ENCODE measurements at places on chromosomes 13 and 19. TPM values are rescaled to one million over a fixed set of nuclear protein-coding genes. Genes with fewer than 3 reads are reported as not detected.

GRCh38 chr13:56351041-56351440, 789.7 kb upstream of the PRR20A start:
- H3K4me3 ChIP-seq: no peak overlapping the region
- H3K4me1 ChIP-seq: no peaks in the 10 kb centered on the region
- H3K36me3 ChIP-seq: no peaks in the 10 kb centered on the region
- no peak overlapping the region for H3K27ac ChIP-seq
- no peaks in the 10 kb centered on the region for H3K27me3 ChIP-seq

DNA sequence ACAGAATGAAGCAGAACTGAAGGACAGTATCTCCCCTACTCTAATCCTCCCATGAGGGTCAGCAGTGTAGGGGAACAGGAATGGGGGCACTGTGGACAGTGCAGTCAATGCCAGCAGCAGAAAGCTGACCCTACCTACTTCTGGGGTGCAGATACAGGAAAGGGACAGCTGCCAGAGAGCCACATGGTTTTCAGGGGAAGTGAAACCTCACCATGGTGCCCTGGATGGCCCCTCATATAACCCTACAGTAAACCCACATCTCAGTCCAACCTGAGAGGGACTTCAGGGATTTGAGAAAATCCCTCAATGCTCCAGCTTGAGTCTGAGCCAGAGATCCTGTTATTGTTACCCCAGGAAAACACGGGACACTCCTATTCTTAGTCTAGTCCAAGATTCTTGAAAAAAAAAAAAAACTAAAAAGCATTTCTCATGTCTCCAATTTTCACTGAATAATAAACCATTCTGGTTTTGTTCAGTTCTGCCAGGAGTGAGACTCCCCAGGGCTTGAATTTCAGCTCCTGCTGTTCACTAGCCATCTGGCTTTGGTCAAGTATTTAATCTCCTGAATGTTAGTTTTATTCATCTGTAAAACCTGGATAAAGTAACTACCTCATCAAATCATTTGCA, 511.6 kb upstream of the ARGLU1 start:
- H3K27ac ChIP-seq: no peak overlapping the region
- peaks cover 14% of the 10 kb centered on the region for H3K4me1 ChIP-seq
- DNase-seq: no peak

DNA sequence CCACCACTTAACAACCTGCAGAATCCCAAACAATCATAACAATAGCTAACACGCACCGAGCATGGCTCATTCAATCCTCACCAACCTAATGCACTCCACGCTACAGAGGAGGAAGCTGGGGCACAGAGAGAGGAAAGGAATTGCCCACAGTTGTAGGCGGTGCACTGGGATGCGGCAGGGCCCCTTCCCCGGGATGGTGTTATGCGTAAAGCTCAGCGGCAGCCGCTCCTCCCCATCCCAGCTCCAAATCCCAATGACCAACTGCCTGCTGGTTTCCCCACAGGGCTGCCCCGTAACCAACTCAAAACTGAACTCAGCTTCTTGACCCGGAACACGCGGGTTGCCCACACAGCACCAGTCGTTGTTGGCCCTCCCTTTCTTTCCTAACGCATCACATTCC, 42.2 kb downstream of the SERP2 start:
- no peak overlapping the region for H3K4me3 ChIP-seq
- H3K27me3 ChIP-seq: no peaks in the 10 kb centered on the region

DNA sequence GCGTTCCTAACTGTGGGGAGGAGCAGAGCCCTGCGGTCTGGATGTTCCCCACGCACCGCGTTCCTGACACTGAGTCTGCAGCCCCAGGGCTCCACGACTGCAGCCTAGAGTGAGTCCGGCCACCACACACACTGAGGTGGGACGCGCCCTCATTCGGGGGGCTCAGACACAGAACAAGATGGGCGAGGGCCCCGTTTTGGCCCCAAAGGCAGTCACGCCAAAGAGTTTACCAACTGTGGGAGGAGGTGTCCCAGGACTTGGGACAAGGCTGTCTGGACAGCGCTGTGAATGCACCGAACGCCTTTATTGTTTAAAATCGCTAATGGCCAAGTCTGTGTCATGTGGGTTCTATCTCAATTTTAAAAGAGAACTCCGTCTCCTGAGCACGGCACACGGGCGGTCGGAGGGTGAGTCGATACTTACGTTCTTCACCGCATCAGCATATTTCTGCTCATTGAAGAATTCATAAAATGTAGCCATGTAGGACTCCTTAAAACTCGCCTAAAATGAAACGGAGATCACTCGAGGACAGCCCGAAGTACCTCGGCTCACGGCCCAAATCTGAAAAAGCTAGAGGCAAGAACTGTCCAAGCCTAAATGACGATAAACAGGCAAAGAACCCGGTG, 35.2 kb upstream of the C13orf46 start:
- no peaks in the 10 kb centered on the region for H3K4me1 ChIP-seq
- no peak overlapping the region for H3K27ac ChIP-seq

DNA sequence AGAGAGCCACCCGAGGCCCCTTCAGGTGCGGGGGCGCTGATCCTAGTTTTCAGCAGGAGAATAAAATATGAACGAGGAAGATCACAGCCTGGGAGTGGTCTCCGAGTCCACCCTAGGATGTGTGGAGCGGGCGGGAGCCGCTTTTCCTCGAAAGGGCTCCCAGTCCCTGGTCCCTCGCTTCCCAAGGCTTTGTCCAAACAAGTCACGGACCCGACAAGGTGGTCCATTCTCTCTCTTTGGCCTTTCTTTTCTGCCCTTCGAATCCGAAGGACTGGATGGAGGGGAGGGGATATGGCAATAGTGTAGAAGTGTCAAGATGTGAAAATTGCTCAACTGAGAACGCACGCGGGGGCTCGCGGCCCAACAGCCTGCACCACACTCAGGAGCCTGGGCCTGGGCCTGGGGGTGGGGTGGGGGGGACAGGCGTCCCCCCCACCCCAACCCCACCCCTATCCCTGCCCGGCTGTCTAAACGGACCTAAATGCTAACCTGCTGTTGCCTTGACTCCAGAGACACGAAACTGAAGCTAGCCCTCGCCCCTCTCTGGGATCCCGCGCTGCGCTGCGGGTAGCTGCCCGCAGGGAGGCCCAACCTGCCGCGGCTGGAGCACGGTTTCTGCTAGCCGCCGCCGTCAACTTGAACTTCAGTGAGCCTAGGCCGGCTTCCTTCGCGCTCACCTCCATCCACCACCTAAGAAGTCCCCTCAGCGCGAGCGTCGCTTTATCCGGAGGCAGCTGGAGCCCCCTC, 7.1 kb downstream of the ZIC2 start:
- no peak for DNase-seq
- H3K36me3 ChIP-seq: no peaks in the 10 kb centered on the region
- no peak overlapping the region for H3K27ac ChIP-seq
- peaks cover 5% of the 10 kb centered on the region for H3K4me1 ChIP-seq
- H3K27me3 ChIP-seq: peaks cover 79% of the 10 kb centered on the region

DNA sequence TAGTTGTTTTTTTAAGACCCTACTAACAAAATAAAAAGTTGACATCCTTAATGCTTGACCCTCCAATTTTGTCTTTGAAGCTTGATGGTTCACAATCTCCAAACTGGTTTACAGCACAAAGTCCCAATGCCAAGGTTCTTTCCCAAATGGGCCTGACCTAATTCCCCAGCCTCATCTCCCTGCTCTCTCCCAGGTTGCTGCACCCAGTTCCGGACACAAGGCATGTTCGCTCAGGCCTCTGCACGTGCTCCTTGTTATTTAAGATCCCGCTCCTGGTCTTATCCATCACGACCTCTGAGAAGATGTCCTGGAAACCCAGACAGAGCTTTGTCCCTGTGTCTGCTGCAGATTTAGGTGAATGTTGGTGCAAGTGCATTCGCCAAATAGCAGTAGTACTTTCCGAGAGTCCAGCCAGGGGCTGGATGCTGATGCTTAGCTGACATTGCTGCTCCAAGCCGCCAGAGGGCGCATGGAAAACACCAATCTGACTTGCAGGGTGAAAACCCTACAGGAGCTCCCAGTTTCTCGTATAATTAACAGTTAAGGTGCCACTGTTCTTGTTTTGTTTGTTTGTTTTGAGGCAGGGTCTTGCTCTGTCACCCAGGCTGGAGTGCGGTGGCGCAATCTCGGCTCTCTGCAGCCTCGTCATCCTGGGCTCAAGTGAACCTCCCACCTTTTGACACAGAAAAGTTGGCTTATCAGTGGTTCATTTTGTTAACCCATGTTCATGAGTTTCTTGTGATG, 18.5 kb downstream of the LYPD3 start:
- H3K27ac ChIP-seq: no peak overlapping the region
- no peaks in the 10 kb centered on the region for H3K27me3 ChIP-seq
- H3K4me3 ChIP-seq: no peak overlapping the region
- H3K36me3 ChIP-seq: no peaks in the 10 kb centered on the region

Gene LILRA6
- 5.2 TPM for total RNA-seq

GRCh38 chr13:48398450-48399095, 14.3 kb downstream of the LPAR6 start:
- no peaks in the 10 kb centered on the region for H3K27me3 ChIP-seq
- H3K4me3 ChIP-seq: no peak overlapping the region
- H3K36me3 ChIP-seq: peaks cover 3% of the 10 kb centered on the region

DNA sequence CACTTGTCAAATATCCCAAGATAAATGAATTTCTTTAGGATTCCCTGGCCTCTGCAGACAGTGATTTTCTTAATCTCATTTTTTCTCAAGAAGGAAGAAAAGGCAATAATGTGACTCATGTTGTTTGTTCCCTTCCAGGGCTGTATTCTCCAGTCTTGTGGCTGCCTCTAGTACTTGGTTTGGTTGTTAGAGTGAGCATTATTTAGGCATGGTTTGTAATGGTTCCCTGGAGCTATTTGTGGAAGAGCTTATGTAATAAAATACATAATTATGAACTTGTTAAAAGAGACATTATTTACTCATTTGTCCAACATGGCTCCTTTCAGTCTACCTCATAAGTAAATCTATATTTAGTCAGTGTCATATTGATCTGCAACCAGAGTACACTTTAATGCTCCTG, 270.4 kb downstream of the DCT start:
- no peak overlapping the region for H3K27ac ChIP-seq
- no peaks in the 10 kb centered on the region for H3K4me1 ChIP-seq
- no peaks in the 10 kb centered on the region for H3K36me3 ChIP-seq

DNA sequence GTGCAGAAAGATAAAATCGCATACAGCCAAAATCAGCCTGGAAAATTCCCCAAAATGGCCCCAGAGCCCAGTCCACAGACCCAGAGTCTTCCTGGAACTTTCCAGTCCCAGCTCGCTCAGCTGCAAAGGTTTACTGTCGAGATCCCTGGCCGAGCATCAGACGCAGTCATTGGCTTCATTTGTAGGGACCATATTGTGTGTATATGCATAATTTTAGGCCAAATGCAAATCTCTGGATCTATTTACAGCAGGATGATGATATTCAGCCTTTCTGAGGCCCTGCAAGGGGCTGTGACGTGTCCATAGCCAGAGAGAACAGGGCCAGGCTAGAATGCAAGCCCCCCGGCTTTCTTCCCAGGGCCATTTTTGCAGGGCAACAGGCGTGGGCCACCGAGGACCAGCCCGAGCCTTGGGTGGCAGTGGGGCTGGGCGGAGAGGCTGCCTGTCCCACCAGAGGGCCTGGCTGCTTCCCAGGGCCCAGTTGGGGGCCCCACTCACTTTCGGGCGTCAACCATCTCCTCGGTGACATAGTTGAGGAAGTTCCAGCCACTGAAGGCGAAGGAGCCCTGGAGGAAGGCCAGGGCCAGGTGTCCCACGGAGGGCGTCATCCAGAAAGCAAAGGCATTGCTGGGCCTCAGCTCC, 13.7 kb downstream of the SLC7A10 start:
- no peak for DNase-seq
- no peaks in the 10 kb centered on the region for H3K27me3 ChIP-seq
- H3K27ac ChIP-seq: no peak overlapping the region
- no peak overlapping the region for H3K4me3 ChIP-seq
- no peaks in the 10 kb centered on the region for H3K4me1 ChIP-seq

Gene C1QTNF9B
- total RNA-seq: not detected

Gene LAIR2
- not detected for total RNA-seq

DNA sequence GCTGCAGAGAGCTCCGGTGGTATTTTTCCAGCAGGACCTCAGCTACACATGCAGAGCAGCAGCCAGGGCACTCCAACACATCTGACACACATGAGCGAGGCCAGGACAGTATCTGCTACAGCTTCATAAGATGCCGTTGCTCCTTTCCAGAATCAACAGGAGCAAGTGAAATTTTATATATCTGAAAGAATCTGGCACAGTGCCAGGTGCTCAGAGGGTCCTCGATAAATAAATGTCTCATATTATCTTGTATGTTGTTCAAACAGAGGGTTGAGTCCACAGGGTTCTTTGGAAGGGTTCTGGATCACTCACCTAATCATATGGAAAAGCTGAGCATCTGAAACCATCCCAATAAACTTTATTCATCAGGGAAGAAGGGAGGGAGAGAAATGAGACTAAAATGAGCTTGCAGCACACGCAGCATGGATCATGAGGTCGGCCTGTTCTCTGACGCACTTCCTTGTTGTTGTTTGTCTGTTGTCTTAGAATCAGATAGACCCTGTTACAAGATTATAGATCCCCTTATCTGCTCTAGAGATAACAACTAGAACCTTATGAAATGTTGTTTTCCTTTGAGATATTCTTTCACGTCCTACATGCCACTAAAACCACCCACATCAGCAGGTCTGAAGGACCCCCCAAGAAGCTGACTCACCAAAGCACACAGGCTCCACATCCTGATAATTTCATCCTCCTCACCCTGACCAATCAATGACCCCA, 3.2 kb upstream of the METTL21C start:
- no peaks in the 10 kb centered on the region for H3K27me3 ChIP-seq
- no peak for DNase-seq
- H3K36me3 ChIP-seq: no peaks in the 10 kb centered on the region
- H3K4me1 ChIP-seq: no peaks in the 10 kb centered on the region
- H3K27ac ChIP-seq: no peak overlapping the region

- no peaks in the 10 kb centered on the region for H3K27me3 ChIP-seq
- no peak overlapping the region for H3K4me3 ChIP-seq
- H3K4me1 ChIP-seq: no peaks in the 10 kb centered on the region
- H3K36me3 ChIP-seq: peaks cover 26% of the 10 kb centered on the region
- H3K27ac ChIP-seq: no peak overlapping the region
Observed at GRCh38 chr19:9166846-9167245, 11.9 kb upstream of the OR7D2 start.

DNA sequence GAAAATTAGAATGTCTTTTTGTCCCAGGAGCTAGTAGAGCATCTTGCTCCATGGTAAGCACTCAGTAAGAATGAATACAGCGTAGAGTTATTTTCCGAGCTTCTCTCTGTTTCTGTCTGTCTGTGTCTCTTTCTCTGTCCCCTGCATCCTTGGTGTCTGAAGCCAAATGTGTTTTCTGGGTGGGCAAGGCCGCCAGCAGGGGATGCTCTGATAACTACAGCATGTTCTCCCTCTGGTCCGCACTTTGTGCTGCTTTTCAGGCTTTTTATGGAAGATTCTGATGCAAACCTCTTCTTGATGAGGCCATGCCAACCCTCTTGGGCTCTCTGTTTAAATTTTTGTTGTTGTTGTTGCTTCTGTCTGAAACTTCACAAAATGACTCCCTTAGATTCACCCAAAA, 142.8 kb upstream of the UBL3 start:
- H3K27ac ChIP-seq: no peak overlapping the region
- H3K27me3 ChIP-seq: no peaks in the 10 kb centered on the region
- no peaks in the 10 kb centered on the region for H3K4me1 ChIP-seq

GRCh38 chr13:100922599-100922998, 248.0 kb upstream of the TMTC4 start:
- H3K36me3 ChIP-seq: no peaks in the 10 kb centered on the region
- H3K4me3 ChIP-seq: no peak overlapping the region
- no peaks in the 10 kb centered on the region for H3K4me1 ChIP-seq

Gene BRCA2
- 1.5 TPM for total RNA-seq

Data from thoracic aorta (tissue), 2 donors.